ENCODE measurements at places on chromosomes 11 and 22.
A peak's percentile ranks its signal among the peaks of the same experiment; 100 is the strongest.

DNA sequence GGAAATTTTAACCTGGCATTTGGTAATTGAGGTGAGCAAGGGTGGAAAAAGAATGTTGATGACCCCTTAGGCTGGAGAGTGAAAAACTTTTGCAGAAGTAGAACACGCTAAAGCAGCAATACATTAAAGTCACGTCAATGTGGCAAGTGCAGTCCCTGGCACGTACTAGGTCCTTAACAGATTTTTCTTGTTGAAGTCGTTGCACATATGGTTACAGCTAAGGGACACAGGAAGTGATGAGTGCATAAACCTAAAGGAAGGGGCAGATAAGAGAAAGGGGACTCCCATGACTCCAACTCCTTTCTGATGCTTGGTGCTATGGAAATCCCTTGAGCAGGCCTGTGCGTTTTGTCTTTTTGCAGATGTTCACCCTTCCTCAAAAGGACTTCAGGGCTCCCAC, 1.2 kb downstream of the ACCS start:
- no peak for DNase-seq

GRCh38 chr11:47506795-47507562, 46.0 kb downstream of the CELF1 start:
- DNase-seq = no peak

DNA sequence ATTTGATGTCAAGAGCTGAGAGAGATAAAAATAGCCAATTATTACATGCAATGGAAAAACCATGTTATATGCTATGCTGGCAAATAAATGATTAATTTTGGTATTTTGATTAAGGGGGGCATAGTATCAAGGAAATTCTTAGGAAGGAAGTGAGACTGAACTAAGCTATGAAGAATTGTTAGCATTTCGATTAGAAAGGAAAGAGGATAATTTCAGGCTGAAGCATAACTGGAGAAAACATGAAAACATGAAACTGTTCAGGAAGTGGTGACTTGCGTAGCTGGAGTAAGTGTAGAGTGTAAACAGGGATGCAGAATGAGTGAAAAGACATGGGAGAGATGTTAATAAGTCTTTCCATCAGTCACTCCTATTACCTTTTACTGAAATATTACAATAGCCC, 6.4 kb downstream of the ACRV1 start:
- DNase-seq = no peak

- DNase-seq = no peak
Measured at GRCh38 chr11:1573903-1574237, 1.8 kb upstream of the DUSP8 start.

DNA sequence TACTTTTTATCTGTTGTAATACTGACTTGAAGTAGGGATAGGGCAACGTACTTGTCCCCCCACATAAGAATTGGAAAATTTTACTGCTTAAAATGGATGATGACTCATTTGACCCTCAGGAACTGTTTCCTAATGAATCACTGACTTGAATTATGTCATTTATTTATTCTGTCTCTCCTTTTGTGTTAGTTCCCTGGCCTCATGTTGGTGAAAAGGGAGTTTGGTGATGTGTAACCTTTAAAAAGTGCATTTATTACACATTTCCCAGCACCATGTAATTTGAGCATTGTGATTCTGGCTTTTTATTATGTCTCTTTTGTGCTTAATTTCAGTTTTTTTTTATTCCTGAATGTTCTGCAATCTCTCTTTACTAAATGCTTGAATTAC, 20.3 kb upstream of the PGM2L1 start:
- no peak for DNase-seq

DNA sequence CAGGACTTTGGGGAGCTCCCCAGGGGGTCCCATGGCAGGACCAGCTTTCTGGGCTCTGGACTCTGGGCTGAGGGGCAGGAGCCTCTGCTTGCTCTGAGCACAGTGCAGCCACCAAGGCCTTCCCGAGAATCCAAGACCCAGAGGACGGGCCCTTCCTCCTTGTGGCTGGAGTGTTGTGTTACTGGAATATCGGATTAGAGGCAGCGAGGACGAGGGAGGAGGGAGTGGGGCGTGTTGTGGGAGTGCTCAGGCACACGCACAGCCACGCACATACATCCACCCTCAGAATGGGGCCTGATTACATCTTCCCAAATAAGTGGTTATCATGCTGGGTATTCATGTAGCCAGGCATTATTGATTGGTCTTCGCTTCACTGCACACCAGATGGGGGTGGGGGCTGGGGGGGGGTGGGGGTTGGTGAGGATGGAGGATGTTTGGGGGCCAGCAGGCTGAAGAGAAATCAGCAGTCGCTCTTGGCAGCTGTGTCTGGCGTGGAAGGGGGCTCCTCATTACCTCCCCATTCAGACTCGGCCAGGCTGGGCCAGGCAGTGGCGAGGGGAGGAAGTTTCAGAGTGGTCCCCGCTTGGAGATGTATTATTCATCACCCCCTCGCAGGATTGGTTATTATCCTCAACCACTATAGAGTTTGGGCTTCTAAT, 120.9 kb downstream of the ST3GAL4 start:
- no peak for DNase-seq

- no peak for DNase-seq
Measured at GRCh38 chr22:41501209-41501608, 32.3 kb downstream of the ACO2 start.

GRCh38 chr22:36486619-36487384, 5.4 kb upstream of the TXN2 start:
- DNase-seq = peak; percentile 43

- DNase-seq = no peak
Measured at GRCh38 chr11:128334311-128335044, 252.9 kb downstream of the ETS1 start.

DNA sequence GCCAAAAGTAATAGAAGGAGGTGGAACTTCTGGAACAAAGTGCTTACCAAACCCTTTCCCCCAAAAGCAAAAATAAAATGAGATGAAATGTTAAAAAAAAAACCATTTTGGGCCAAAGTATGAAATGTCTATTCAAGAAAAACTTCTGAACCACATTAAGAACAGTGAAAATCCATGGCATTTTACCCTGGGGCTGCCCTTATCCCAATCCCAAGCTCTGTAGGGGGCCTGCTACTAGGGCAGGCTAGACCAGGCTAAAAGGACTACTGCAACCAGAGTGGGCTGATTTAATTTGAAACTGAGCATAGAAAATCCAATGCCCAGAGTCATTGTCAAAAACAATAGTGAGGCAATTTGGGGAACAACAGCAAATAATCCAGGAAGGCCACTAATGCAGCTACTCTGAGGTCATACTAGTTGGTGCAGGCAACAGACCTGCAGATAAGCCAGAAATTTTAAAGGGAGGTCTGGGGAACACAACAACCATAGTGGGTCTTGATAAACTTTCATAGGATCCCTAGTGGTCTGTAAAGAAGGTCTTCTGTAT, 99.4 kb downstream of the RELT start:
- no peak for DNase-seq

DNA sequence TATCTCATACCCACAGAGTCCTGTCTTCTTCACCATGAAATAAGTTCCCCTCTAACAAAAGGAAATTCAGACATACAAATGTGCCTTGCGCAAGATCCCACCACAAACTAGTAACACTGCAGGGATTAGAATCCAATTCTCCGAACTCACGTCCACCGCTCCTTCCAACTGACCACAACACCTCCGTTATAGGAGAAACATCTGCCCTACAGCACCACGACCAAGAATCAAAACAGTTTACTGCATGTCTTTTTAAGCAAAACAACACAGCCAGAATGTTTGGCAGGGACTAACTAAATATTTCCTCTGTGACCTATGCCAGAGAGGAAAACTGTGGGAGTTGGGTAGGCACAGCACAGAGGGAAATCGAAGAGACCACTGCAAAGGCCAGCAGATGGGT, 72.7 kb upstream of the AKIP1 start:
- no peak for DNase-seq

GRCh38 chr11:106271086-106271485, 193.6 kb downstream of the AASDHPPT start:
- no peak for DNase-seq

- no peak for DNase-seq
Measured at GRCh38 chr11:121123496-121124069, 22.5 kb downstream of the TECTA start.

GRCh38 chr11:11463405-11463804, 110.4 kb upstream of the CSNK2A3 start:
- no peak for DNase-seq

DNA sequence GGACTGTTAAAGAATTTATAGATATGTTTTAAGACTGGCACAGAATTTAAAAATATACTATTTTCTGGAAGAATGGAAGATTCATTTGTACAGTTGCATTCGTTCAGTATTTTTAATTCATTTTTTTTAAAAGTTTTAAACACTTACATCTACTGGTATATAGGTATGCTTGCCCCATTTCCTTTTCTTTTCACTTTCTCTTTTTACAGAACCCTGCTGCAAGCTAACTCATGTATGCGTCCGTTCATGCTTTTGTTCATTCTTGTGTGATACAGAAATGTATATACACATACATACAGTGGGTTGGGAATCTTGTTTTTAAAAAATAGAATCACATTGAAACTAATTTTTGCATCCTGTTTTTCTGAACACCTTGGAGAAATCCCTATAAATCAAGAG, 31.0 kb downstream of the PACS1 start:
- DNase-seq = no peak

GRCh38 chr22:32341122-32341740, 16.4 kb upstream of the RFPL3 start:
- DNase-seq = no peak

GRCh38 chr11:104058680-104059079, 22.2 kb downstream of the DDI1 start:
- no peak for DNase-seq

DNA sequence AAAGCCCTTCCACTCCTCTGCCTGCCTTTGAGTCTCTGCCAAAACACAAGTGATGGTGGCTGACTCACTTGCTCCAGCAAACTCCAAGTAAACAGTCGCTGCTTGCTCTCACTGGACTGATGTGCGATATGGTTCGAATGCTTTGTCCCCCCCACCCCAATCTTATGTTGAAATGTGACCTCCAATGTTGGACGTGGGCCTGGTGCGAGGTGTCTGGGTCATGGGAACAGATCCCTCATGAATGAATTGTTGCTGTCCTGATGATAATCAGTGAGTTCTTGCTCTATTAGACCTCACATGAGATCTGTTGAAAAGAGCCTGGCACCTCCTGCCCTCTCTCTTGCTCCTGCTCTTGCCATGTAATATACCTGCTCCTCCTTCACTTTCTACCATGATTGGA, 747.9 kb downstream of the OPCML start:
- DNase-seq = no peak

- DNase-seq = no peak
Measured at GRCh38 chr22:24232124-24232523, 12.8 kb downstream of the GGT5 start.

DNA sequence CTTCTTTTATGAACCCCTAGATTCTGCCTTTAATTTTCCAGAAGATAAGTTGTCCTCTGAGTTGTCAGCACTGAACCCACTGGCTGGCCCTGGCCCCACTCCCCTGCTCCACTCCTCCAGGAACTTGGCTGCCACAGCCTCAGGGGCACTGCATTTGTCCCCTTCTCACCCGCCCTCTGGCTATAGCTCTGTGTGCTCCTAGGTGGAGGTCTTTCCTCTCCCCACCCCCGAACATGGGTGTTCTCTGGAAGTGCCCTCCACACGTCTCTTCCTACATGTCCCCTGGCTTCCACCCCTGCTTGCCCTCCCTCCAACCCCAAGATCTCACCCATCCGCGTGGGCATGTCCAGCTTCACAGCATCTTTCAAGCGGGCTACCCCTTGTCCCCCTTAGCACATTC, 137.7 kb upstream of the TEAD1 start:
- no peak for DNase-seq

DNA sequence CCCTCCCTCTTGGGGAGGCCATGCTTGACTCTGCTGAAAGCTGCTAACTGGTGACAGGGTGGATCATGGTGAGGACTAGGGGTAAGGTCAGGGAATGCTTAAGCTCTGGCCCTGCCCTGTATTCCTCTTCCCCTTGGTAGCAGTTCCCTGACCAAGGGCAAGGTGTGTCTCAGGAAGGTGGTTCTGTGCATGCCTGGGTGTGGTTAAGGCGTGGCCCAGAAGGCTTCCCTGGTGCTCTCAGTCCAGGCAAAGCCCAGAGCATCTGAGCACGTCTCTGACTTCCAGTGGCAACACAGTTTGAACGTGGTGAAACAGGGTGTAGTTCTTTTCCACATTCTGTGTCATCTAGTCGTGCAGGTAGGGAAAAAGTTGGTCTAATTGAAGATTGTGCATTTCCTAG, 53.1 kb upstream of the HORMAD2 start:
- DNase-seq = no peak

- DNase-seq = no peak
Measured at GRCh38 chr22:47498969-47499495, 736.6 kb downstream of the TBC1D22A start.

GRCh38 chr22:30294066-30294465, 4.8 kb upstream of the CASTOR1 start:
- DNase-seq = no peak

DNA sequence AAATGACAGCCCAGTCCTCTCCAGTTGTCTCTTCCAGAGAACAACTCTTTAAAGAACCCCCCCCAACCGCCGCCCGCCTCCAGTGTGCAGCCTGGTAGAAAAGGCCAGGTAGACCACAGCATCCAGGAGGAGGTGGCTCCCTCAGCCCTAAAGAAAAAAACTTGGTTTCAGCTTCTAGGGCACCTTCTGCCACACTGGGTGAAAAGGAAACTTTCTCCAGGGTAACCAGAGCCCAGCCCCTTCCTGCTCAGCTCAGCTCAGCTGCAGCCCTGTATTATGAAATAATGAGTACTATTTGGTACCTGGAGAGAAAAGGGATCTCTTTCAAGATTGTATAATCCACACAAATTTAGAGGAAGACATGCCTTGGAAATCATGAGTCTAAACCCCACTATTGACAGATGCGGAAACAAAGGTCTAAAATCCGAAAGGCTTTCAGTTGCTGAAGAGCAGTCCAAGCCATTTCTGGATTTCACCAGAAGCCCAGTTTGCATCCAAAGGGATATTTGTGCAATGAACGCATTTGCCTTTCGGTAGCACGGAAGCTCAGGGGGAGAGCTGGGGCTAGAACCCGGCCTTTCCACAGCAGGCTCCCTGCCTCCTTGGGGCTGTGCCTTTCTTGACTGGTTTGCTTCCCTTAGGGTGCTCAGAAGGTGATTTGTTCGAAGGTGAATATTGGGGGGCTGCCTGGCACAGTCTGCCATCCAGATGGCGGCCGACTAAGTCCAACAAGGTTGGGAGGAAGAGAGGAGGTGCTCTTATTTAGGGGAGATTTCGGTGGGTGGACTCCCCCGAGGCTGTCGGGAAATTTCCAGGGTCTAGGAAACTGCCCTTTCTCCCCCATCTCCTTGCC, 3.3 kb downstream of the FXYD6 start:
- DNase-seq = no peak

DNA sequence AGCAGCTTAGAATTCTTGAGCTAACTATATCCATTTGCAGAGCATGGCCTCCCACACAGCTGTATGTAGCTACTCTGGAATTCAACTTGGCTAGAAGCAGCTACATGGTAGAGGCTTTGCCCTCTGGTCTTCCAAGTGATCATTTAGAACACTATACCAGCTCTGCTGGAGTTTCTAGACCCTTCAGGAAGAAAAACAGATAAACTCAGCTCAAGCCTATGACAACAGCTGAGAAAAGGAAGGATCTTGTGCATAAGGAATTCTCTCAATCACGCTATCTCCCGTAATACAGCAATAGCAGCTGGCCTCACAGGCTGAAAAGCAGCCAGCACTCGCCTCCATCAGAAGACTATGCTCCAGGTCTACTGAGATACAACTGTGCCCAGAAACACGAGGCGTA, 50.6 kb upstream of the APOA1 start:
- DNase-seq = no peak

- DNase-seq = no peak
Measured at GRCh38 chr11:34300926-34301295, 56.9 kb downstream of the ABTB2 start.
